ENCODE measurements at places on chromosomes 6 and 20.

DNA sequence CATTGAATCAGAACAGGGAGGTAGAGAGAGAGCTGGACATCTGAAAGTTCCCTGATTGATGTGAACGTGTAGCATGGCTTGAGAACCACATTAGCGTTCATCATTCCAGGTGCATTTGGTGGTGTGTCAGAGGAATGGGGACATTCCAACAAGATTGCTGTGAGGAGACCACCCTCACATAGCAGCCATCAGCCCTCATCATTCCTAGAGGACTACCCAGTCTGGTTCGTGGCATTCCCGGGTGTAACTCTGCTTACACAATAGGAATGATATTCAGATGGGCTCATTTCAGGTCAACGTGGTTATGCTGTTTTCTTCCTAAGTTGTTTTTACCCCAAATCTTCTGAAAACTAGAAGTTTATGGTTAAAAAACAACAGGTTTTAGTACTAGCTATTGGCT lies 62.2 kb upstream of the KLHL31 start:
- DNase-seq = no peak

- DNase-seq = peak; percentile 72
These were observed 65.4 kb upstream of the RIN2 start for GRCh38 chr20:19692685-19693119.

GRCh38 chr6:104606361-104606760 lies 253.4 kb downstream of the HACE1 start:
- no peak for DNase-seq

DNA sequence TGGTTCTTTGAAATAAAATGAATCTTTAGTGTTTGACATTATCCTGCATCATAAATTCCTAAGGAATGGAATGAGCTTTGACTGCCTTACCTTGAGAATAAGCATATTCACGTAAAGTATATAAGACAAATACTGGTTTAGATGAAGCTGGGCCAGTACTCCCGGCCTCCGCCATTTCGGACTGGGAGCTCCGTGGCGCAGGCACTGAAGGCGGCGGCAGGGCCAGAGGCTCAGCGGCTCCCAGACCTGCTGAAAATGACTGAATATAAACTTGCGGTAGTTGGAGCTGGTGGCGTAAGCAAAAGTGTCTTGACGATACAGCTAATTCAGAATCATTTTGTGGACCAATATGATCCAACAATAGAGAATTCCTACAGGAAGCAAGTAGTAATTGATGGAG lies 76.2 kb upstream of the FAM83B start:
- no peak for DNase-seq

DNA sequence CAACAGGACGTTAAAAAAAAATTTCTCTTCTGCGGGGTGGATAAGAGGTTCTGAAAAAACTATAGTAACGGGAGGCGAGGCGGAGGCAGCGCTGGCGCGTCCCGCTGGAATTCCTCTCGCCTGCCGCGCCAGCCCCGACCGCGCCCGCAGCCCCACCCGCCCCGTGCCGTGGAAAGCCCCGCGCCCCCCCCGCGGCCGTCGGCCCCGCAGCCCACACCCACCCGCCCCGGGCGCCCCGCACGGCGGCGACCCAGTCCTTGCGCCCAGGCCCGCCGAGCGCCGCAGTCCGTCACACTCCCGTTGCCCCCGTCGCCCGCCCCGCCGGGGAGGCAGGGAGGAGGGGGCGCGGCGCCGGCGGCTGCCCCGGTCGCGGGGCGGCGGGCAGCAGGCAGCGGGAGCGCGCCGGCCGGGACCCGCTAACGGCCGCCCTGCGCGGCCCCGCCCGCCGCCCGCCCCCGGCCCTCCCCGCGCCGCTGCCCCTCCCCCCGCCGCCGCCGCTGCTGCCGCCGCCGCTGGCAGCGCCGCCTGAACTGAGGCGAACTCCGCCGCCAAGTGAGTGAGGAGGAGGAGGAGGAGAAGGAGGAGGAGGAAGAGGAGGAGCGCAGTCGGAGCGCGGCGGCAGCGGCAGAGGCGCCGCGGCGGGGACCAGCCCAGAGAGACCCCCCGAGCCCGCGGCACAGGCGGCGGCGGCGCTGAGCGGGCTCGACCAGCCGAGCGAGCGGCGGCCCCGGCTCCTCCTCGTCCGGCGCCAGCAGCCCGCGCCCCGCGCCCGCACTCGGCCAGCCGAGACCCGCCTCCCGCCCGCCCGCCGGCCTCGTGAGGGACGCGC lies at the start of gene QKI:
Gene QKI, plus strand, starts transcription at position 602 of the 829 bp plus-strand sequence. CDS start 476 bp downstream, outside the sequence.
- peak; percentile 79 for DNase-seq

GRCh38 chr6:167711768-167712730 lies 114.7 kb upstream of the AFDN start:
- peak; percentile 30 for DNase-seq

DNA sequence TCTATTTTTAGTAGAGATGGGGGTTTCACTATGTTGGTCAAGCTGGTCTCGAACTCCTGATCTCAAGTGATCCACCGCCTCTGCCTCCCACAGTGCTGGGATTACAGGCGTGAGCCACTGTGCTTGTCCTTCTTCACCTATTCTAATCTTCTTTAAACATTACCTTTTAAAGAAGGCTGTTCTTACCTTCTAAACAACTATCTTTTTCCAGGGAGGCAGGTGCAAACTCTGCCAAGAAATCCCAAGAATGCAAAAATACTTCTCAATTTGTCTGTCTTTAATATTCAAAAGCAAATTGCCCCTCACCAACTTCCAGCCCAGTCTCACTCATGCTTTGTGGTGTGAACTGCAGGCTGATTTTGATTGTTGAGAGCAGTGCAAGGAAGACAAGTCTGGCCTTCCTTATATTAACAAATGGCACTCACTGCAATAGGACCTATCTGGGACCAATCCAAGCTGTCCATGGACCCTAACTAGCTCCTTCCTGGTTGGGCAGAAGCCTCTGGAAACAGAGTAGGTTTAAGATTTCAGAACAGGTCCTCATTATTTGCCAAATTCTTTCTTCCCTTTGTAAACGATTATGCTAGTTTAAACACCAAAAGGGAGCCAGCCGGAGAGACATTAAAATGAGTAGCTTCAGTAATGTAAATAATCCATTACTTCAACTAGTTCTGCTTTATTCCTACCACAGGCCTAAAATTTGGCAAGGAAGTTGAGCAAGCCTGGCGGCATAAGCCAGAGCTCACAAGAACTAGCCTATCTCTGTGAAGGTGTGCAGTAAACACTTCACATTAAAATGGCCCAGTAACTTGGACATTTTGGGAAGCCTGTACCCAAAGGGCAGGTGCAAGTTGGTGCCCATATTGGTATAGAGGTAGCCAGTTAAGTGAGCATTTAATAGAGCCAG lies 1.6 kb downstream of the SCAND1 start:
- peak; percentile 72 for DNase-seq

DNA sequence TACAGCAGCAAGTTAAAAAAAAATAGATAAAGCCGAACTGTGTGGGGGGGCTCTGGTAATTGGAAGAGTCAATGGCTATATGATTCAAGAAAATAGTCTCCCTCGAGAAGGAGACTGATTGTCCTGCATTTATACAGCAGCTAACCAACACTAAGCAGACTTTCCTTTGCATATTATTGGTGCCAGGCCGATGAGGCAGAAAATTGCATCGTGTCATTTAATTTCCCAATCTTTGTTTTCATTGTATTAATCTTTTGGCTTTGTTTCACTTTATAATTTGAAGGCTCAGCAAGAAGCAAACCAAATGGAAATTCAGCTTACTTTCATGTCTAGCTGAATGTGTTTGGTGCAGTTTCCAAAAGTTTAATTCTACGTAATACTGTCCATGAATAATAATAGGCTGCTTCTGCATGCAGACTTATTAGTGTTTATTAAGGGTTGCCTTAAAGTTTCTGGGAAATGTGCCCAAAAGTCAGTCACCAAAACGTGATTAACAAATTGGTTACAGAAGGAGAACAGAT lies 258.5 kb downstream of the HACE1 start:
- DNase-seq = peak; percentile 1

- no peak for DNase-seq
These were observed 63.3 kb downstream of the NPEPL1 start for GRCh38 chr20:58755766-58756449.

Measured in suppressor macrophage treated with lipopolysaccharide for 1 hour (primary cell).